ENCODE measurements at places on chromosomes 13 and 19.

GRCh38 chr13:32383836-32384618 lies 43.9 kb downstream of the N4BP2L1 start:
- no peak for DNase-seq

- no peak for DNase-seq
Measured at GRCh38 chr13:39766464-39767158, 111.1 kb downstream of the COG6 start.

DNA sequence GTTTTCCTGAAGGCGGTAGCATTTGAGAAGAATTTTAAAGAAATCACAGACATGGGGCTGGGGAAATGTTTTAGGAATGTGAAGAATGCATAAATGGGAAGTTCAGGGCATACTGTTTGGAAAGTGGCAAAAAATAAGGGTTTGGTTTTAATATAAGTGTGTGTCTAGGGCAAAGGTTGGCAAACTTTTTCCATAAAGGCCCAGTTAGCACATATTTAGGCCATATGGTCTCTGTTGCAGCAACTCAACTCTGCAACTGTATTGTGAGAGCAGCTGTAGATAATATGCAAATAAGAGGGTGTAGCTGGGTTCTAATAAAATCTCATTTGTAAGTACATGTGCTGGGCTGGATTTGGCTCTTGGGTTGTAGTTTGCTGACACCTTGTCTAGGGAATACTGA lies 521.9 kb downstream of the DIAPH3 start:
- DNase-seq: no peak

DNA sequence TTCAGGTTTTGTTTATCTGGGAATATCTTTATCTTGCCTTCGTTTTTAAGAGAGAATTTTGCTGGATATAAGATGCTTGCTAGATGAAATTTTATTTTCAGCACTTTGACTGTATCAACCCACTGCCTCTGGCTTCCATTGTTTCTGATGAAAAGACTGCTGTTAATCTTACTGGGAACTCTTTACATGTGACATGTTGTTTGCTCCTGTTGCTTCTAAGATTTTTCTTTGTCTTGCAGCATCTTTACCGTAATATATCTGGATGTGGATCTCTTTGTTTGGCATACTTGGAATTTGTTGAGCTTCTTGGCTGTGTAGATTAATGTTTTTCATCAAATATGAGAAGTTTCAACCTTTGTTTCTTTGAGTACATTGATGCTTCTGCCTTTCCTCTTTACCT lies 18.0 kb upstream of the CEBPG start:
- no peak for DNase-seq

- DNase-seq: no peak
Measured at GRCh38 chr13:50711131-50711815, 132.2 kb downstream of the DLEU7 start.

DNA sequence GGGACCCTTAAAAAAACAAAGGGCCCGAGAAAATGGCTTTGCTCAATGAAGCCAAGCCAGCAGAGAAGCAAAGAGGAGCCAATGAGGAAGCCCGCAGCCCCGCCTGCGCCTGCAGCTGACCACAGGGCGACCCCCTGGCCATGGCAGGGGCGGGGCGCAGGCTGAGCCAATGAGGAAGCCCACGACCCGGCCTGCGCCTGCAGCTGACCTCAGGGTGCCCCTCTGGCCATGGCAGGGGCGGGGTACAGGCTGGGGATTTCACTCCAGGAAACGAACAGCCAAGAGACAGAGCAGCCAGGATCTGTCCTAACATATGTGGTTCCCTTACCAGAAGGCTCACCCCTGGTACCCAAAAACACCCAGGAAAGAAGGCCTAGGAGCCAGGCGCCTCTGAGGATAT lies 101.4 kb downstream of the STK24 start:
- no peak for DNase-seq

- no peak for DNase-seq
Measured at GRCh38 chr13:57636816-57637215, 5.3 kb downstream of the PCDH17 start.

Data from CD4-positive, alpha-beta T cell treated with Interleukin-10 for 1 hour (primary cell).